ENCODE measurements at places on chromosomes 16 and 17.

GRCh38 chr16:30444231-30445148 is 1.2 kb downstream of the SEPHS2 start:
- DNase-seq: no peak

DNA sequence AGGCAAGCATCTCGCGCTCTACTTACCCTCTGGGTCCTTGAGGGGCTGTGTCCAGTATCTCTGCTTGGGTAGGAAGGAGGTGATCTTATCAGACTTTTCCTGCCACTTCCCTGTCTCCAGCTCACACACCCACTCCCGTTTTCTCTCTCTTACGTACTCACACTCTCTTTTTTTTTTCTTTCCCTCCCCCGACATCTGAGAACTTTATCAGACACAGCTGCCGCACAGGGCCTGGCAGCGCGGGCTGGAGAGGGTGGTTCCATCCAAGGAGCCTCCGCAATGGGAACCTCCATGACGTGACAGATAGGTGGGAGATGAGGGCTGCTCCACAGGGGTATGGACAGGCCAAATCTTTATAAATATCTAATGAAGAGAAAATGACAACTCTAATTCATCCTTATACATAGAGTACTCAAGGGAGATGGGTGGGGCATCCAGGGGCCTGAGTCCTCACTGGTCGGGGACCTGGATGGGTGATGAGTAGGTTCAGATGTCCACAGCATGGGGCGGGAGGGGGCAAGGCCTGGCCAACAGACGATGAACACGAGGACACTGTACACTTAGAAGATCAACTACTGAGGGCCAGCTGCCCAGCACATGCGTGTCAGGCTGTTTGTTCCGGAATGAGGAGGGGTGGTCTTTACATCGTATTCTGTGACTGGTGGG is 23.3 kb downstream of the MINK1 start:
- no peak for DNase-seq

DNA sequence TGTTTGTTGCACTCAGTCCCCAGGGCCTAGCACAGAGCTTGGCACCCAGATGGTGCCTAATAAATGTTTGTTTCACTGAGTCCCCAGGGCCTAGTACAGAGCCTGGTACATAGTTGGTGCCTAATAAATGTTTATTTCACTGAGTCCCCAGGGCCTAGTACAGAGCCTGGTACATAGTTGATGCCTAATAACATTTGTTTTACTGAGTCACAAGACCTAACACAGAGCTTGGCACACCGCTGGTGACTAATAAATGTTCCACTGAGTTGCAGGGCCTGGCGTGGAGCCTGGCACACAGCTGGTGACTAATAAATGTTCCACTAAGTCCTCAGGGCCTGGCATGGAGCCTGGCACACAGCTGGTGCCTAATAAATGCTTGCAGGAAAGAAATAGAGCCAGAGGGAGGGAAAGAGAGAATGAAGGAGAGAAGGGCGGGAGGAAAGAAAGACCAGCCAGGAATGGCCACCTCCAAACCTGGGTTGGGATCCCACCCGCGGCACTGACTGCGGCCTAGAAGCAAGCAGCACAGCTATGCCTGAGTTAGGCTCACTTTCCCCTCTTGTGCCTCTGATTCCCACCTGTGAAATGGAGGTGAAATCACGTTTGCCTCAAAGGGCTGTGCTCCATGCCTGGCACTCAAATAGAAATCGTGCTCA is 7.5 kb downstream of the SLC5A11 start:
- no peak for DNase-seq

DNA sequence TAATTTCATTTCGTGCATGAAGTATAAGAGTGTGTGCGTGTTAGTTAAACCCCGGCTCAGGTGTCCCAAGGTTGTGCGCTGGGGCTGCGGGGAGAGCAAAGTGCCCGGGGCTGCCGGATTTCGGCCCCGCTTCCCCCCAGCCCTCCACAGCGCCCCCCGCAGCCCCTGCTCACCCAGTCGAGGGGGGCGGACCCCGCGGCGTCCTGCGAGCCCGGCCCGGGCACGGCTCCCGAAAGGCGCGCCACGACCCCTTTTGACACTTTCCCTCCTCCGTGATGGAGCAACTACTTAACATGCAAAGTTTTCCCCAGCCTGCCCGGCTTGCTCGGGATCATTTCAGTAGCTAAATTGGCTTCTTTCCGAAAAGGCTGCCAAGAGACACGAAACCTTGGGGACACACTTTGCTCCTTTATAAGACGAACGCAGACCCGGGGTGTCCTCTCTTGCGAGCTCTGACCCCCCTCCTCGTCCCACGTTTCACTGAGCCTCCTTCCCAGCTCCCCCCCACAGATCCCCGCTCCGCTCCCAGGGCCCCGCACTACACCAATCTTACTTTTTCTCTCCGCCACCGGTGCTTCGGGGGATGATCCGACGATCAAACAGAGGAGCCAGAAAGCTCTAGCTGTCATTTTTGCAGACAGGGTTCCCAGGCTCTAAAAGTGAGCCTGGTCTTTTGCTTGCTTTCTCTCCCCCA is 552 bp downstream of the C17orf58 start:
- DNase-seq: peak; percentile 16

DNA sequence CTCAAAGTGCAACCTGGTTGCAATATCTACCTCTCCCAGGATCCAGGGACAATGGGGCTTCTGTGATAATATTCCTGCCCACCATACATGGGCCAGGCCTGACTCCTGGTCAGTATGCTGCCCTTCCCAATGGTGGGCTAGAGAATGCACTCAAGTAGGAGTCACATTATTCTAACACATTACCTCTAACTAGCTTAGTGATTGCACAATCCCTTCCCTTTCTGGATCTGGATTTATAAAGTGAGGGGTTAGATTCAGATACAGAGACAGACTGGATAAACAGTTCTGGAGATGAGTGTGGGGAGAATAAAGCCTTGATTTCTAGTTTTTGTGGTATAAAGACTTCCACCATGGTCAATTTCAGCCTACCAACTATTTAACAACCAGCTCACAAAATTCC is 33.0 kb downstream of the LYRM1 start:
- DNase-seq: no peak

All from CD4-positive, alpha-beta memory T cell (primary cell).